ENCODE measurements at places on chromosomes 1 and 21.

GRCh38 chr1:22530715-22531114 is 32.6 kb upstream of the EPHA8 start:
- DNase-seq = no peak

DNA sequence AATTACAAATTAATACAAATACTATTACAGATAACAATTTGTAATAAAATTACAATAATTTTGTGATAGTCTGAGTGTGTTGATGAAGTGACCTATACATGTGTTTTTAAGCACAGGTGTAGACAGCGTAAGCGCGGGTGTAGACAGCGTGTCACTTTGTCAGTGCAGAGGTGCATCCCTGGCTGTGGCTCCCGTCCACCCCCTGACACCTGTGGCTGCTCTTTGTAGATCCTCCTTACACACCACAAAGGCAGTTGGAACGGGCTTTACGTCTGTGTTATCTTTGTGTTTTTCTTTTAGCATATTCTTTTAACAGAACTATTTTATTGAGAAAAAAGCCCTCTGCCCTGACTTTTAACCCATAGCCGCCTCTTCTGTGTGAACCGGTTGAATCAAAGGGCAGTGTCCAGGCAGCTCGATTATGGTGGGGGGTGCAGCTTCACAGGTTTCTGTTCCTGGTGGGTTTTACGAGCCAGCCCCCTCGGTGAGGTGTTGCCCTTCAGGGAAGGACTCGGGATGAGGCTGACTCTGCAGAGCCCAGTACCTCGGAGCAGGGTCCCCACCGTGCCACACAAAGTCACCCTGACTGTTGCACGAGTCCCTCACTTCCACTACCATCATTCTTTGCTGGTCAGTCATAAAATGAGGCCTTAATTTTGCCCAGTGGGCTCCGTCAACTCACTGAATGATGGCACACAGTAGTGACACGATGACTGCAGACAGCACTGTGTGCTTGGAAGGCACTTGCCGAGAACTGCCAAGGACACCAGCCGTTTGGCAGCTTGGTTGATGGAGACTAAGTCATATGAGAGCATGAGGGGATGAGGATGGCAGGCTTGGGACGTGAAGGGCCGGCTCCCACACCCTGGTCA is 86.4 kb upstream of the COL6A1 start:
- DNase-seq = no peak

- no peak for DNase-seq
Measured at GRCh38 chr1:197598935-197599334, 176.3 kb downstream of the DENND1B start.

DNA sequence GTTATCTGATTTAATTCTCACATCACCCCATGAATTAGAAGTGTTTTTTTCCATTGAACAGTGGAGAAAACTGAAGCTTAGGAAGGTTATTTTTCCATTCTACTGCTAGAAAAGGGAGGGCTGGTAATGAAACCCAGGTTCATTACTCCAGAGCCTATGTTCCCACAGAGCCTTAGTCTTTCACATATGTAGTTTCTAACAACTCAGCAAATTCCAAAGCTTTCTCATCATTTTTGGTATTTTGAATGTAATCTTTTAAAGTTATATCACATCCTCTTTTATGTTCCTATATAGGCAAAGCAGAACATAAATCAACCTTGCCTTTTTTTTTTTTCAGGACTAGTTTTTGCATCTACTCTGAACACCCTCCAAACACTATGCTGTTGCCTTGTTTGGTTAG is 131.9 kb upstream of the BEND5 start:
- no peak for DNase-seq

DNA sequence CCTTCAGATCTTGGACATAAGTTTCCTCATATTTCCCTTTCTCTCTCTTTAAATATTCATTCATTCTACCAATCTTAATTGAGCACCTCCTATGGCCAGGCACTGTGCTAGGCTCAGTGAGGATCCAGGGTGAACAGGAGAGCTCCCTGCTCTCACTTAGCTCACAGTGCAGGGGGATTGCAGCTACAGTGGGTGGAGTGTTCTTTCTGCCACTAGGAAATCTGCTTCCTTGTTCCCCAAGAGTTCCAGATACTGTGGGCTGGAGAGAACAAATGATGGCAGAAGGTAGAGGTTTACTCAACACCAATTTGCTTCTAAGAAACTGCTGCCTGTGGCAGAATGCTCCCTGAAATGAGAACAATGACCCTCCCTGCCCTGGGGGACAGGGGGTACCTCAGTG is 5.1 kb upstream of the FABP3 start:
- DNase-seq = no peak

GRCh38 chr1:1748686-1749321 is 24.6 kb upstream of the CDK11A start:
- DNase-seq = no peak

GRCh38 chr1:218371927-218372672 is 27.0 kb downstream of the TGFB2 start:
- peak; percentile 27 for DNase-seq

GRCh38 chr1:91680556-91681155 is 180.0 kb downstream of the CDC7 start:
- DNase-seq = no peak

DNA sequence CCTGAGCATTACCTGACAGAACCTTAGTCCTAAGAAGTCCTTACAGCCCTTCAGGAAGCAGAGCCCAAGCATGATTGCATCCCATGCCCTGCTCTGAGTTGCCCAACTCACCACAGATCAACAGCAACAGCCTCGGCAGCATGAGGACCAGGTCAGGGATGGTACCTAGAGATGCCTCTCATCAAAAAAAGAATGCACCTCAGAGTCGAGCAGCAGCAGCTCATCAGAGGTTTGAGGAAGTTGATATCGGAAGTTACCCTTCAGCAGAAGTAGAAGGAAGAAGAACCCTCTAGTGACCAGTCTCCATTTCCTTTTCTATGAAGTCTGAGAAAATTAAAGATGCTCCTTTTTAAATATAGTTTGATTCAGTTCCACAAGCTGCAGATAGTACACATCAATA is at the start of gene FCRL1:
Gene FCRL1 (minus strand): TSS at position 225 of the 400 bp plus-strand sequence. CDS start 83 bp downstream, at position 142.
- DNase-seq = peak; percentile 44

Data from RPMI8226 (cell line).